ENCODE measurements at places on chromosomes 7 and 10.

DNA sequence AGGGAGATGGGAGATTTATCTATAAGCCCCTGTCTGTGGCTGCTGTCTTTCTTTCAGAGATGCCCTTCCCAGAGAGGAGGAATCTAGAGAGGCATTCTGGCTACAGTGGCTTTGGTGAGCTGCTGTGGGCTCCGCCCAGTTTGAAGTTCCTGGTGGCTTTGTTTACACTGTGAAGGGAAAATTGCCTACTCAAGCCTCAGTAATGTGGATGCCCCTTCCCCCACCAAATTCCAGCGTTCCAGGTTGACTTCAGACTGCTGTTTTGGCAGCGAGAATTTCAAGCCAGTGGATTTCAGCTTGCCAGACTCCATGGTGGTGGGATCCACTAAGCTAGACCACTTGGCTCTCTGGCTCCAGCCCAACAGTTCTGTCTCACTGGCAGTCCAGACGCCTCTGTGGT is 951.6 kb downstream of the CCSER2 start:
- DNase-seq = no peak

DNA sequence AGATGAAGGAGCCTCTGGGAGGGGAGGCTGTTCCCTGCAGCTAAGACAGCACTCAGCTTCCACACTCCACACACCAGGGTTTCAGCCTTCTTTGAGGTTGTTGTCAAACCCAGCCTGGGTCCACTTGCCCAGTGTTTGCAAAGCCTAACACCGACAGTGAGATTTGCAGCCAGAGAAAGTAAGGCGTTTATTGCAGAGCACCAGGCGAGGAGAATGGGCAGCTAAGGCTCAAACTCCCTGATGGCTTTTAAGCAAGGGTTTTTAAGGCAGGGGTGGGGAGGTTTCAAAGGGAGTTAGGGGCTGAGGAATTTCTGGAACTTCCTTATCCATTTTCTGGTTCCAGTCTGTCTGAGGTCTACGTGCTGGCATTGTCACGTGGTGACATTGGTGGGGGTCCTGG is 4.7 kb upstream of the ZNF775 start:
- no peak for DNase-seq

- no peak for DNase-seq
Measured at GRCh38 chr7:158028290-158028941, 559.2 kb downstream of the PTPRN2 start.

- no peak for DNase-seq
Measured at GRCh38 chr10:58275261-58275660, 6.3 kb downstream of the CISD1 start.

DNA sequence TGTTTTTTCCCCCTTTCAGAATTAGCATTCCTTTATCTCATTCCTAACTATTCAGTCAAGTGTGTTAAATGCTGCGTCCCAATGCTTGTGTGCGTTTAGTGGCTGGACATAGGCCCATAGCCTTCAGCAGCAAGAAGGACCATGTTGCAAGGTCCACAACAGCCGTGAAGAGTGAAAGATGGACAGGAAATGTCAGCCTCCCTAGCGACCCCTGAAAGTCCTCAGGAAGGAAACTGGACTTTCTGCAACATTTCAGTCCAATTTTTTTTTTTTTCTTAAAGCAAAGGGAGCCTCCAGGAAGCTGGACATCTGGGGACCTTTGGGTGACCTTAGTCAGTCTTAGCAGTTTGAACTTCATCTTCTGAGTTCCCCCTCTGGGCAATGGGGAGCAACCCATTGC is 550.7 kb upstream of the MGMT start:
- DNase-seq = no peak

DNA sequence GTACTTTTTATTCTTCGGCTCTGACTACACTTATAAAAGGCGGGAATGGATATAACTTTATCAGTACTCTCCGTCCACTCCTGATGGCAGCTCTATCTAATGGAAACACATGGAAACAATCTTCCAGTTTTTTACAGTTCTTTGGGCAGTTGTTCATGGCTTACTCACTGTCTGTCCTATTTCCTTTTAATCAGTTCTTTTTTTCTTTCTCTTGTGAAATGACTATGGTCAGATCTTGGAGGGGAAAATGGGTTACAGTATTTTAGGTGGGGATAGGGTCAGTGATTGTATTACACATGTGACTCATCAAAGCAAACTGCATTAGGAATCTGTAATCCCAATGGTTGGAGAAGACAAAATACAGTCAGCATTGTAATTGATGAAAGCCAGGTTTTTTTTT is 112.4 kb downstream of the BICC1 start:
- no peak for DNase-seq

DNA sequence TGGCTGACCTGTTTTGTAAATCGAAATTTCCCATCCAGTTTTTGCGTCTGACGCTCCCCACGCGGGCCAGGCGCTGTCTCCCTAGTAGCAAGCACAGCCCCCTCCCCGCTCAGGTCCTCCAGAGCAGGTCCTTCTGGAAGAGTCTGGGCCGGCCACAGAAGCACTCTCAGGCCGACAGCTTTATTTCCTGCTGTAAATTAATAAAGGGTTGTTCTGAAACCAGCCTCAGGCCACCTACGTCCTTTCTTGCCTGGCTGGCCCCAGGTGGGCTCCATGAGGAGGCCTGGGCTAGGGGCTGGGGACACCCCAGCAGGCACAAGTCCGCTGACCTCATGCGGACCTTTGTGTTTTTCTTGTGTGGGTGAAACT is 35.2 kb downstream of the CAMK2B start:
- no peak for DNase-seq

DNA sequence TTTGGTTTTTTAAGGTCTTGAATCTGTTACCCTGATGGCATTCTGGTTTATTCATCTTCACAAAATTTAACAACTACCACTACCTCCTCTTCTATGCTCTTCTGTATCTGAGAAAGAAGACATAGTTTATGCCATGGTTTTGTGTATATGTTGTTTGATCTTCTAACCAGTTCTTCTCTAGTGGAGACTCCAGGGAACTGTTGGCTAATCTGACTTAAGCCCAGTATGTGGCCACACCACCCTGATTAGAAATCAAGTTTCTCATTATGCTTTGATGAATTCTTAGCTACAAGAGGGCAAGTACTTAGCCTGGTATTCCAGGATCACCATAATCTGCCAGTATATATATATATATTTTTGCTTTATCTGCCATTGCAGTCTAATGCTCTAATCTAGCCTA is 99.5 kb upstream of the MXI1 start:
- DNase-seq = no peak

DNA sequence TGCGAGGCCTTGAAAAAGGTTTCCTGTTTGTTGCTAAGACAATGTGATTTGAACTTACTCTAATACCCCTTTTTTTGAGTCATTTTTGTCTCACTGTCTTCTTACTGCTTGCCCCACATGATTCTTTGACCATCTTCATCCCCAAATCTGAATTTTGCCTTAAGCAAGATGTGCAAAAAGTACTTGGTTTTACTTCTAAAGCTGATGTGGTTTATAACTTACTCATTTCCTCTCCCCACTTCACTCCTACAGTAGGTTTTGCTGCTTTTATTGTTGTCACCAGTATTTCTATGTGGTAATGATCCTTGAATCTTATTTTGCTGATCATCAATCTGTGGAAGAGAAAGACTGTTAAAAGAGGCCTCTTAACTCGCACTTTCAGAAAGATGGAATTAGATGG is 396.4 kb downstream of the SDK1 start:
- no peak for DNase-seq

DNA sequence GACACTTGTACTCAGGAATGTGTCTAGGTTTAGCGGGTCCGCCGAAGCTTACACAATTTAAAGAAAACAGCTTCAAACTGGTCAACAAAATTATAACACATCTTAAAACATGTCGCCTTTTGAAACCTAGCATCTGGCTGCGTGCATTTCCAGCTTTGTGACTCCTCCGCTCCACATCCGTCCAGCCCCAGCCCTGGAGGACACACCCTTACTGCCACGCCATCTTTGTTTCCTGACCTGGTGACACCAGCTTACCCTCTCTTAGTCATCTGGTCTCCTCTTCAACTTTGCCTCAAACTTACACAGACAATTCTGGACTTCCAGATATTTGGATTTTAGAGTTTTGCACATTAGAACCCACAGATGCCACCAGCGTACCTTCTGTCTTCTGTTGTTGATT is 198.7 kb upstream of the VSTM2A start:
- no peak for DNase-seq

DNA sequence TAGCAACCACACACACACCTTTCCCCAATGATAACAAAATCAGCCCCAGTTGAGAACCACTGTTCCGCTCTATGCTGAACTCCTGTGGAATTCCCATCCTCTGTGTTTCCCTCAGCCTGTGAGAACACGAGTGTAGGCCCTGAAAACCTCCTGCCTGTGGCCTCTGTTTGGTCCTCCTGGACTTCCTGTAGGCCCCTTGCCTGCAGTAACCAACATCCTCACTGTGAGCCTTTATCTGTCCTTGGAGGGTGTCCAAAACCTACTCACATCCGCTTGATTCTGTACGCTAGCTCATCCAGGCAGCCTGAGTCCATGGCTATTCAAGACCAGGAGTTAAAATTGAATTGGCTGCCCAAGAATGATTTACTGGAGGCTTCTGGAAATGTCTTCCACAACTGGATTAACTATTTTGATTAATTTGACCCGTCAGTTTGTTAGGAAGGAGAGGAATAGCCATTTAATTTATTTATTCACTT is 149.8 kb downstream of the AKR1D1 start:
- DNase-seq = no peak

- no peak for DNase-seq
Measured at GRCh38 chr10:45076891-45077290, 76.2 kb downstream of the ZNF22 start.

DNA sequence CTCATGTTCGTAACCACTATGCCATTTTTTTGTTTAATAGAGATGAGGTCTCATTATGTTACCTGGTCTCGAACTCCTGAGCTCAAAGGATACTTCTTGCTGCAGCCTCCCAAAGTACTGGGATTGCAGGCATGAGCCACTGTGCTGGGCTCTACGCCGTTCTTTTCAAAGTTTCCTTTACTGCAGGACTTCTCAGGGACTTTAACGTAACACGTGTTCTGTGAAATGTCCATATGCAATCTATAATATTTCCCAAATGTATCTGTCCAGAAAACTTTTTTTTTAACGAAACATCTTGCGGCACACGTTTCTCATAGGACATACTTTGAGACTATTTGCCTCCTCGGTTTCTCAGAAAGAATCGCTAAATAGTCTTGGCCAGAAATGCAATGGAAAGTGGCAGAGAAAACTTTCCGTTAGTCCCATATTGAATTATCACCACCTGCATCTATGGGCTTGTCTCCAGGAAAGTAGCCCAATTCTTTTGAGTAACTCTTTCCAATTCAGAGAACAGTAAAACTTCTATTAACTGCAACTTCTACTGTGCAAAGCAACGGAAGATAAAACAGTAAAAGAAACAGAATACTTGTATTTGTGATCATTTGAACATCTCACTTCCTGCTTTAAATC is 96.3 kb downstream of the ELMO1 start:
- DNase-seq = no peak

- DNase-seq = no peak
Measured at GRCh38 chr10:120827251-120827875, 23.8 kb upstream of the WDR11 start.

DNA sequence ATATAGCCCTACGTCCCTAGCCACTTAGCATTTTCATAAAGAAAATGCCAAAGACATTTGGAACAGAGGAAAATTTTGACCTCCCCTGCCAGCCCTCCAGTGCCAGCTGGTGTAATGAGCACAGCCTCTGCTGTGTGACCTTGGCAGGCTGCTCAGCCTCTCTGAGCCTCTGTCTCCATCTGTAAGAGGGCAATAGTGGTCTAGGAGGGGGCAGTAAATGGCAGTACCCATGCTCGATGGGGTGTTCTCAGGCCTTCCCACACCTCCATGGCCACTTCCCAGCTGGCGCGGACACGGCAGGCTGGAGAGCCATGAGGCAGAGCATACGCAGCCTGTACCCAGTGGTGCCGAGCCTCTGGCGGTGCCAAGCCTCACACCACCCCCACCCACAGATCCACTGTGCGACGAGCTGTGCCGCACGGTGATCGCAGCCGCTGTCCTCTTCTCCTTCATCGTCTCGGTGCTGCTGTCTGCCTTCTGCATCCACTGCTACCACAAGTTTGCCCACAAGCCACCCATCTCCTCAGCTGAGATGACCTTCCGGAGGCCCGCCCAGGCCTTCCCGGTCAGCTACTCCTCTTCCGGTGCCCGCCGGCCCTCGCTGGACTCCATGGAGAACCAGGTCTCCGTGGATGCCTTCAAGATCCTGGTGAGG is 24.0 kb upstream of the CSGALNACT2 start:
- DNase-seq = no peak

GRCh38 chr7:24921362-24921679 is 58.7 kb downstream of the OSBPL3 start:
- no peak for DNase-seq

DNA sequence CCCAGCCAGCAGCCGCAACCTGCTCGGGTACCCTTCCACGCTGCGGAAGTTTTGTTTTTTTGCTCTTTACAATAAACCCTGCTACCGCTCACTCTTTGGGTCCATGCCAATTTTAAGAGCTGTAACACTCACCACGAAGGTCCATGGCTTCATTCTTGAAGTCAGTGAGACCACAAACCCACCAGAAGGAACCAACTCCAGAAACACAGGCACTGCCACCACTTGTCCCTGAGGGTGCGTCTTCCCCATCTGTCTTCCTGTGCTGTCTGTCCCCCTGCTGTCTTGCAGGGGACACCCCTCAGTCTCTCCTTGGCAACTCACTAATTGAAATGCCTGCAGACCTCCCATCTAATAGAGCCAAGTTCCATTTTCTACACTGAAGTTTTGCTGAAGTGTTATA is 48.5 kb upstream of the RSU1 start:
- DNase-seq = no peak

DNA sequence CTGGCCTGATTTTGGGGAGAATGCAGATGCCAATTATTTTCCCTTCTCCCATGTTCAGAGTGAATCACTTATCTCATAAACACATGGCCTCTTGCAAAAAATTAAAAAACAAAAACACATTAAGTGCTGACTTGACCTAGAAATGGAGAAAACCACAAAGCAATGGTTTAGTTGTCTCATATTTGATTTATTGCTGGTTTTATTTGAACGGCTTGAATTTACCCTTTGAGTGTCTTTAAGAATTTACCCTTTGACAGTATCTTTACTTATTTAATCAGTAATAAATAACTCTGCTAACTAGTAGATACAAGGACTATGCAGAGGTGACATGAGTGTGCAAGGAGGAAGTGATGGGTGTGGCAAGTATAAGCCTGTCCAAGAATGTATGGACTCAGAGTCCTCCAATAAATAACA is 68.1 kb upstream of the GSDME start:
- DNase-seq = no peak

GRCh38 chr7:158251061-158251965 is 336.3 kb downstream of the PTPRN2 start:
- no peak for DNase-seq

DNA sequence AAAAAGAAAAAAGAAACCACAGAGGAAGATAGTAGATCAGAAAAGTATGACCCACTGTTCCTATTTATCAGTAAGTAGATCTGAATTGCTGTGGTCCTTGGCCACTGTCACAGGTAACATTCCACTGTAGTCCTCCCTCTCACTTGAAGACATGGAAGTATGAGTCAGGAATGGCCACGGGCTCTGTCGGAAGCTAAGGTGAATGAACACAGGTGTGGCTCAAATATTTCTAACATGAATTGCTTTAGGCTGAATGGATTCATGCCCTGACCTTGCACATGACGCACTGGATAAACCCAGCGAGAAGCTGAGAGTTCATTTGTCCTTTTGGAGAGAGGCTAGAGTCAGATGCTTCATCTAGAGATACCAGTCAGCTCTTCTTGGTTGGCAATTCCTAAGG is 224.5 kb upstream of the SP8 start:
- no peak for DNase-seq

All from NCI-H1694 treated with DMSO at 0.1 percent for 48 hours (cell line).